ENCODE measurements at places on chromosomes 2 and 18.

DNA sequence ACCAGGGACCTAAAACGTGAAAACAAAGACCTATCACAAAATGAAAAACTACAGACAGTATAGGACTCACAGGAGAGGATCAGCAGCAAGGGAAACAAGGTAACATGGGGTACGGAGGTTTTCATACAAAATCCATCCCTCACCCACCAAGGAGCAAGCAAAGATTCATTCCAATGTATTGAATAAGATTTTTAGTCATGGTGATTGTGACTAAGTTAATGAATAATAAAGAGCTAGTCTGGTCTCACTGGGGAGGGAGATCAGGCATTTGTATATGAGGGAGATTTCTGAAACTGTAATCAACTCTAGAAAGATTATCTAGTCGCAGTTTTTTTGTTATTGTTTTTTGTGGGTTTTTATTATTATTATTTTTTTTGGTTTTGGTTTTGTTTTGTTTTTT, 336.5 kb upstream of the MMADHC start:
- H3K4me1 ChIP-seq = no peaks in the 10 kb centered on the region
- H3K36me3 ChIP-seq = no peaks in the 10 kb centered on the region
- no peaks in the 10 kb centered on the region for H3K27me3 ChIP-seq
- no peak overlapping the region for H3K4me3 ChIP-seq

- no peak overlapping the region for H3K27ac ChIP-seq
- peaks cover 6% of the 10 kb centered on the region for H3K36me3 ChIP-seq
- no peaks in the 10 kb centered on the region for H3K4me1 ChIP-seq
- H3K27me3 ChIP-seq = no peaks in the 10 kb centered on the region
- H3K4me3 ChIP-seq = no peak overlapping the region
- no peak for DNase-seq
Observed at GRCh38 chr2:15458277-15458676, 102.9 kb downstream of the NBAS start.

DNA sequence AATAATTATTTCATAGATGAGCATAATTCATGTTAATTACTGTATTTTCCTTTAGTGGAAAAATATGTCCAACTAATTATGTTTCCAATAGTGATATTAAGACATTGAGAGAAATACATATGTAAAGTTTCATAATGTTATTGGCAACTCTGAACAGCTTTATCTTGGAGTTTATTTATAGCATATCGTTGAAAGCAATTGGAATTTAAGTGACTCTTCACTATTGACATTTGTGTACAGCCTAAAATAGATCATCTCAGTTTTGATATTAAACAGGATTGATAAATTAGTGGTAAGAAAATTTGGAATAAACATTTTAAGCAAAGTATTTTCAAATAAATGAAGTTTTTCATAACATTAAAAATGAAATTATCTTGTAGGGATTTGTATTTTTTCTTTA, 79.7 kb downstream of the EML4 start:
- H3K4me3 ChIP-seq = no peak overlapping the region
- no peaks in the 10 kb centered on the region for H3K36me3 ChIP-seq
- no peak overlapping the region for H3K27ac ChIP-seq
- peaks cover 13% of the 10 kb centered on the region for H3K4me1 ChIP-seq
- no peak for DNase-seq
- no peaks in the 10 kb centered on the region for H3K27me3 ChIP-seq

DNA sequence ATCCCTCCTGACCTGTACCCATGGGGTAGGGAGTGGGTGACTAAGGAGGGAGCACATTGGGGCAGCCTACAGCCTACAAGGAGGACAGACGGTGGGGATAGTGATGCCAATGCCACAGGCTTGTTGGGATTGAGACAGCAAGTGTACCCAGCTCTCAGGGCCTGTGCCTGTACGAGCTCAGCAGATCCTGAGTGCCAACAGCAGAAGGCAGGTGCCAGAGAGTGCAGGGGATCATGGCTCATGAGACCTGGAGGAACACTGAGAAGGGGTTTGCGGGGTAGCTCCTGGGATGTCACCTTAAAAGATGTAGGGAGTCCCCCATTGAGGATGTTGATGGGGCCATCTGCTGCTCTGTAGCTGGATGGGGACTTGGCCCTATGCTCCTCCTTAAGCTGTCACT, 10.3 kb upstream of the SNED1 start:
- no peaks in the 10 kb centered on the region for H3K27me3 ChIP-seq
- peaks cover 30% of the 10 kb centered on the region for H3K4me1 ChIP-seq
- no peak overlapping the region for H3K27ac ChIP-seq
- H3K4me3 ChIP-seq = no peak overlapping the region
- DNase-seq = no peak

GRCh38 chr2:135637456-135638087, 104.1 kb upstream of the UBXN4 start:
- no peak overlapping the region for H3K4me3 ChIP-seq
- no peaks in the 10 kb centered on the region for H3K4me1 ChIP-seq
- H3K36me3 ChIP-seq = peaks cover 10% of the 10 kb centered on the region
- no peak for DNase-seq
- H3K27me3 ChIP-seq = no peaks in the 10 kb centered on the region

- H3K4me1 ChIP-seq = no peaks in the 10 kb centered on the region
- no peak overlapping the region for H3K4me3 ChIP-seq
- no peak for DNase-seq
- H3K27me3 ChIP-seq = no peaks in the 10 kb centered on the region
- H3K36me3 ChIP-seq = no peaks in the 10 kb centered on the region
Observed at GRCh38 chr2:114925296-114926255, 483.1 kb downstream of the DPP10 start.
